ENCODE measurements at places on chromosomes 6 and 20.

- DNase-seq, result no peak
Observed at GRCh38 chr6:21118216-21118780, 475.3 kb upstream of the SOX4 start.

DNA sequence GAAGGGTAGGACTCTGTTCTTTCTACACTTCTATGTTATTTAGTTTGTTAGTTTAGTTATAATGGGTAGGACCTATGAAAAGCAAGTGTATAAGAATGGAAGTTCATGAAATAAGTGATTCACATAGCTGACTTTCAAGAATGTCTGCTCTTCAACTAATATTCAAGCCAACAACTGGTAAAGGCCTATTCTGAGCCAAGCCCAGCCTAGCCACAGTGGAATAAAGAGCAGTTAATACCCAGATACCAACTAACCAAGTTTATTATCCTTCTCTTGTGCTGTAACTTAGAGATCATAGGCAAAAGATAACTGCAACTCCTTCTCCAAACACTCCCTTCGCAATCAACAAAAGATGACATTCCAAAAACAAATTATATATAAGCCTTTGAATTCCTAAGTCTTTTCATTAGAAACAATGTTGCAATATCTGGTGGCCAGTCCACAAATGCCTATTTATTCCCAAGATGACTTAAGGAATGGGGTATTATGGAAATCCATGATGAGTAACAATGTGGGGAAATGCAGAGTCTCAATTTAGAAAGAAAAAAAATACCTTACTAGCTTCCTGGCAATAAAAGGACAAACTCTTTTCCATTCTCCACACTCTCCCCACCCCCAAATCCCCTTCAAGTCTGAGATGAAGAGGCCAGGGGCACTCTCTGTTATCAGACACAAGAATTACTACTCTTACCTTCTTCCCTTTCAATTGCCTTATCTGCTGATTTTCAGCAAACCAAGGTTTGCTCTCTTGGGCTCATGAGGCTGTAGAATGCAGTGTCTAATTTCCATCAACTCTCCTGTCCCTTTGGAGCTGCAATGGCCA lies 27.4 kb downstream of the BTBD9 start:
- no peak for DNase-seq

DNA sequence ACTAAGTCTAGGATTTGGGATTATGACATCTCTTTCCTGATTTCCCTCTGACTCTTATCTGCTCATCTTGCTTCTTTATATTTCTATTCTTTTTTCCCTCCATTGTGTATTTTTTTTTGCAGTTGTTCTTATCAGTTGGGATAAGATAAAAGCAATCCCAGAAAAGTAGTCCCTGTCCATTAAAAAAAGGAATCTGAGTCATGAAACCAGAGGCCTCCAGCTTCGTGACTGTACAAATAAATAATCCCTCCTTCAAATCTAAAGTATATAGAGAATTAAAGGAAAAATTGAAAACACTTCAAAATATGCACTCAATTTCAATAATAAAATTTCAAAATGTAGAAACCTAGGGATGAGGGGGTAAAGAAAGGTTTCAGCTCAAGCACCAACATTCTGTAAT lies 317.8 kb upstream of the NT5E start:
- DNase-seq, result no peak

GRCh38 chr20:34475979-34476736 lies 40.1 kb upstream of the DYNLRB1 start:
- peak; percentile 78 for DNase-seq

DNA sequence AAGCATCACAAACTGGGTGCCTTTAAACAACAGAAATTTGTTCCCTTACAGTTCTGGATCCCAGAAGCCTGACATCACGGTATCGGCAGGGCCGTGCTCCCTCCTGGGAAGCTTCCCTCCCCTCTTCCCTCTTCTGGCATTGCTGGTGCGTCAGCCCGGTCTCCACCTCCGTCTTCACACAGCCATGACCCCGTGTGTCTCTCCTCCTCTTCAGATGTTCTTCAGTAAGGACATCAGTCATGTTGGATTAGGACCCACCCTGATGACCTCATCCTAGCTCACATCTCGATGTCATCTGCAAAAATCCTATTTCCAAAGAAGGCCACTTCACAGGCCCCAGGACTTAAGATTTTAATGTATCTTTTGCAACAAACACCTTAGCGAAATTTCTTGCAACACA lies 38.4 kb upstream of the TBXT start:
- no peak for DNase-seq

DNA sequence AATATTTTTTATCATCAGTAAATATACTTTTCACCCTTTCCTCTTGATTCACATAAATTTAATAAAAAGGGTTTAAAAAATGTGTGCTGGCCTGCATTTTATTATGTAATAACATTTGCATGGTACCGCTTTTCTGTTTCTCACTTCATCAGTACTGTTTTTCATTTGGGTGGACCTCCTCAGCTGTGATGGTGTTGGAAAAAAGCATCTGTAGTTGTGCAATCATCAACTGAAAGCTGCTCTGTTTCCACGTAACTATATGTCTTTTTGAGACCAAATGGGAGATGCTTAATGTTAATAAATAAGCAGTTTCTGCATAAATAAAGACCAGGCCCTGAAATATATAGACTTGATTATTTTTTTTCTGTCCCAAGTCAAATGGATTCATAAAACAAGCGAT lies 31.6 kb upstream of the CENPW start:
- no peak for DNase-seq

DNA sequence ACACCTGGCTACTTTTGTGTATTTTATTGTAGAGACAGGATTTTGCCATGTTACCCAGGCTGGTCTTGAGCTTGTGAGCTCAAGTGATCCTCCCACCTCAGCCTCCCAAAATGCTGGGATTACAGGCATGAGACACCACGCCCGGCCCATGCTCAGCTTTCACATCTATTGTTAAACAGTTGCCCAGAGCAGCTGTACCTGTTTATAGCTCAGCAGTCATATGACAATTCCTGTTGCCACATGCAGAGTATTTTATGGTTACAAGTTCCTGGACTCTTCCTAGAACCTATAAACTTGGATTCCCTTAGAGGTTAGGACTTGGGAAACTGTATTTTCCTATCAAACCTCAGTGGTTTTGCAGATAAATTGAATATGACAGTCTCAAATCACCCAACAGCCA lies 188.3 kb upstream of the KCNG1 start:
- no peak for DNase-seq

- no peak for DNase-seq
Observed at GRCh38 chr6:90849686-90850085, 262.8 kb upstream of the MAP3K7 start.

DNA sequence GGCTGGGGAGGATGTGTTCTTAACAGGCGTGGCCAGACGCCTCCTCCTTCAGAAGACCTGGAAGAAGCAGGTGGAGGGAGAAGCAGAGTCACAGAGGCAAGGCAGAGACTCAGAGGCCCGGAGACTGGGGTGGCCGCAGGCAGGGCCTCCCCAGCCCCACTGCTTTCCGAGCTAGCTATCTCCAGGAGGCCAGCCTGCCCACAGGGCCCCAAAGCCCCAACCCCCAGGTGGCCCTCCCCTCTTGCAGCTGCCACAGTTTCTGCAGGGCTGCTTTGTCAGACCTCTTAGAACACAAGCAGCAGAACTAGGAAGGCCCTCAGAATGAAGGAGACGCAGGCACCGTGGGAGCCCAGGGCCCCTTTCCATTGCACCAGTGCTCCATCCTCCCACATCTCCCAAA lies 69.0 kb upstream of the MLN start:
- DNase-seq, result no peak

GRCh38 chr6:168988801-168989200 lies 264.8 kb downstream of the THBS2 start:
- DNase-seq, result no peak

DNA sequence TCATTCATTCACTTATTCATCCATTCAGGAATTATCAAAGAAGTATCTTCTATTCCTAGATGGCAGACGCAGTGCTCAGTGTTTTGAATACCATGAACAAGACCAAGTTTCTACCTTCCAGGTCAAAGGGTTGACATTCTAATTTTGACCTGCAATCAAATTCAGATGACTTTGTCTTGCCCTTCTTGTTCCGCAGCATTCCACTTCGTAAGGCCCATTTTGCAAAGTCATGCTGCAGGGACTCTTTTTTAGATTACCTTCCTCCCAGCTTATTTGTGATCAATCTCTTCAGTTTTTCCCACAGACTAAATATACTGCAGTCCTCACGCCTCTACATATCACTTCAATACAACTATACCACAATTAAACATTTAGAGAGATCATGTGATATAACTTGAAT lies 7.1 kb upstream of the TAAR1 start:
- no peak for DNase-seq

DNA sequence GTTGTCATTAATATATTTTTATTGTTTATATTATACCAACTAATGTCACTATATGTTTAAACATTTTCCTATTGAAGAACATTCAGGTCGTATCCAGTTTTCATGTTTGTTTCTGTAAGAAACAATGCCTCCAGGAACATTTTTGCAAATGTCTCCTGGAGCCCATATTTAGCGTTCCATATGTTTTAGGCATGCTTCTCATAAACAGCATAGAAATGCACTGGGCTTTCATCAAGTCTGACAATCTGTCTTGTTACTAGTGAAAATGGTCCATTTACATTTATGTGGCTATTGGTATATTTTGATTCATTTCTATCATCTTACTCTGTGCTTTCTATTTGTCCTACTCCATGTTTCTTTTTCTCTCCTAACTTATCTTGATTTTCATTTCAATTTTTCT lies 431.7 kb downstream of the TFAP2A start:
- DNase-seq, result no peak

- no peak for DNase-seq
Observed at GRCh38 chr20:53795170-53795569, 201.5 kb upstream of the ZNF217 start.

DNA sequence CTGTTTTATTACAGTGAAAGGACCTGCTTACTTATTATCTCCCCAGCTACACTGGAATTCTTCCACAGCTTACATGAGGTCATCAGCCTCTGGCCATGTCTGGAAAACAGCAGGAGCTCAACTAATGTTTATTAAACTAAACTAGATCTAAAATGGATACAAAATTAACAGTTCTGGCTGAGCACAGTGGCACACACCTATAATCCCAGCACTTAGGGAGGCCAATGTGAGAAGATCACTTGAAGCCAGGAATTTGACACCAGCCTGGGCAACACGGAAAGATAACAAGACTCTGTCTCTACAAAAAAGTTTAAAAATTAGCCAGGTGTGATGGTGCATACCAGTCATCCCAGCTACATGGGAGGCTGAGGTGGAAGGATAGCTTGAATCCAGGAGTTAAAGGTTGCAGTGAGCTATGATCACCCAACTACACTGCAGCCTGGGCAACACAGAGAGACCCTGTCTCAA lies 220.8 kb upstream of the MARCKS start:
- no peak for DNase-seq

GRCh38 chr20:48832405-48832730 lies 4.6 kb upstream of the PREX1 start:
- DNase-seq, result no peak

- DNase-seq, result no peak
Observed at GRCh38 chr6:112106562-112106961, 19.2 kb downstream of the FAM229B start.

DNA sequence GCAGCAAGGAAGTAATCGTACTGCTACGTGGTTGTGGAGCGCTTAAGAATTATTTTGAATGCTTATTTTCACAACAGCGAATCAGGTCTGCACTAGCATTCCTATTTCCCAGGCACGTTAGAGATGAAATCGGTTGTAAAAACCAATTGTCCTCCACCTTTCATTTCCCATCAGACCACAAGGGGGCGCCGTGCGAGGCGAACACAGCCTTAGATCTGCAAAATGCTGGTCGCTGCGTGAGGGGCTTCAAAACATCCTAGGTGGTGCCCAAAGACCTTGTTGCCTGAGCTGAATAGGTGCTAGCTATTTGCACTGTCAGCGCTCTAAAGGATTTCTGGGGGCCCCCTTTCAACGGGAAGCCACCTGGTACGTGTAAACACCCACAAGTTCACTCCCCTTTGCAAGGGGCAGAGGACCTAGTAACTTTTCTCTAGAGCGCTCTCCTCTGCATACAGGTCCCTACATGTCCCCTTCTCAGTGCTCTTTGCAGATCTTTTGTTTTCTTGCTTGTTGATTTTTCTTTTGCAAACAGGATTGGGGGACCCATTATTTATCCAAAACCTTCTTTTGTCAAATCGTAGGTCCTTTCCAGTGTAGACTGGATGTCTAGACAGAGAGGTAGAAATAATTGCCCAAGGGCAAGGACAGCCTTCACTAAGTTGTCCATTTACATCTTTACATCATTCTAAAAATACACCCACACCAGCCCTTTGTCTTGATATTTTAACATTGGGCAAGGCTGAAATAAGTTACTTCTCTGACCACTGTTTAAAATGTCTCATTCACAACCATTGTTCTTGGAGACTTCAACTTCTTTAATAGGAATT lies 59.8 kb downstream of the NEDD9 start:
- peak; percentile 82 for DNase-seq

GRCh38 chr6:147726342-147726741 lies 217.9 kb downstream of the SAMD5 start:
- no peak for DNase-seq

GRCh38 chr6:133407320-133408100 lies 166.4 kb downstream of the EYA4 start:
- no peak for DNase-seq

- no peak for DNase-seq
Observed at GRCh38 chr20:44743080-44743701, 2.5 kb upstream of the KCNK15 start.

DNA sequence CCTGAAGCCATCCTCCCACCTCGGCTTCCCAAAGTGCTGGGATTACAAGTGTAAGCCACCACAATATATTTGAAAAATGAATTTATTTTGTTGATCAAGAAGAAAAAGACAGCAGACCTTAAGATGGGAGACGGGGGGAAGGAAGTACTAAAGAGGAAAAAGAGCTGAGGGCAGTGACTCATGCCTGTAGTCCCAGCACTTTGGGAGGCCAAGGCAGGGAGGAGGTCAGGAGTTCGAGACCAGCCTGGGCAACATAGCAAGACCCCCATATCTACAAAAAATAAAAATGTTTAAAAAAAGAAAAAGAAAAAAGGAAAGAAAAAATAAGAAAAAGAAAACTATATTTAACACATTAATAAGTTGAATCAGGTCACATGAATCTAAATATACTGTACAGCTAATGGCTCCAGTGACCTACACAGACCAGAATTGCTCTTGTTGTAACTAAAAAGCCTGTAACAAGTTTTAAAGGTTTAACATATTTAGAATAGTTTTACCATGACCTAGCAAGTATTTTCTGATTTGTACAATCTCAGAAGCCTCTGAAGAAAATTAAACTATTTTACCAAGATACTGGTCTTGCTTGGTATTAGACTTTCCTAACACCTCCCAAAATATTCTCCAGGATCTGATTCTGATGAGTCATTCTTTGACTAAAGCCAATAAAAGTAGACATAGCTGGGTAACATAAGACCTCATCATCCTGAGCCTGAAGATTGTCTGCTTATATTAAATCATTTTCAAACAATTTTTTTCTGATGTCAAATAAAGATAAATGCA lies 4.3 kb upstream of the AKIRIN2 start:
- no peak for DNase-seq

- DNase-seq, result no peak
Observed at GRCh38 chr20:63503524-63503923, 4.6 kb upstream of the EEF1A2 start.

Measured in upper lobe of right lung (tissue), 1 donor.